C1 segment of cervical spinal cord (tissue), 14 donors: ENCODE measurements at places on chromosomes 3 and 15.

- DNase-seq = no peak
Measured at GRCh38 chr15:51048308-51048707, 46.4 kb downstream of the TNFAIP8L3 start.

DNA sequence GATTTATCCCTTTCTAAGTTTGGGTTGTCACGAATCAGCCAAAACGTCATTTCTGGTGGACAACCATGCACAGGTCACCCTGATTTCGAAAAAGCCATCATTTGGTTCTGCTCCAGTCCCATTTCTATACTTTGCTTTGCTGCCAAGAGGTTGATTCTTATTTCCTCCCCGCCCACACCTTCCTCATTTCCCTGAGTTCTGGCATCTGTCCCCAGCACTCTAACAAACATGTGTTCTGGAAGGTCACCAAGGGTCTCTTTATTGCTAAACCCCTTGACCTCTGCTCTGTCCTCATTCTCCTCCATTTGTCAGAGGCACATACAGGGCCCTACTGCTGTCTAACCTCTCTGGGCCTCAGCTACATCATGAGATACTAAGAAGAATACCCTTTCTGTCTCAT is 36.4 kb upstream of the PTPRG start:
- DNase-seq = no peak

DNA sequence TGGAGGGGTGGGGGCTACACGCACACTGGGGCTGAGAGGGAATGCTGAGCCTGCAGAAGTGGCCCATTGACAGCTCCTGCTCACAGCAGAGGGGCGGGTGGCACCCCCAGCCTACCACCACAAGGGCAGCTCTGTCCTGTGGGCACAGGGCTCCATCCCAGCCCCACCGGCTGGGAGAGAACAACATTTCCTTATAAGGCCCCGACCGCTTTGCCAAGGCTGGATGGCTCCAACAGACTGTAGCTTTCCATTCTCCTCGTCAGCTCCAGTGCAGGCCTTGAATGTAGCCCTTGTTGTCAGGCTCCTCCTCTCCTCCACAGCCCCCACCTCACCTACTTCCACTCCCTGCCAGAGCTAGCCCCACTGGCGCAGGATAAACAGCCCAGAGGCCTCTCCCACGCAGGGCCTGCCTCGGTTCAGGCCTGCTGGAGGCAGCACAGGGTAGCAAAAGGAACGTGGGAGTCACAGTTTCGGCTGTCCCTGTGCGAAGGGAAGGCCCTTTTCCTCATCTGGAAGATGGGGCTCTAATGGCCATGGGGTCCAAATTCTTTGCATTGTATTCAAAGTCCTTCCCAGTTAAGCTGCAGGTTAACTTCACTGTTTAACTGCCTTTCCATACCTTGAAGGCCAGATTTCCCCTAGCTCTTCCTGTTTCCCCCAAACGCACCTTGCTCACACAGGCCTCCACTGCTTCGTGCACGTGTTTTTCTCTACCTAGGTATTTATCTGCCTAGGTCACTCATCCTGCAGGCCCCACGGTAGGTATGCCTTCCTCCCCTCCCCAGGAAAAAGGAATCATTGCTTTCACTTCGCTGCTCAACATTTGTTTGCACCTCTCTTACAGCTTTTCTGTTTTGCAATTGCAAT is 101.6 kb upstream of the LPP start:
- peak; percentile 98 for DNase-seq

- no peak for DNase-seq
Measured at GRCh38 chr3:149604125-149604875, 53.5 kb downstream of the WWTR1 start.

- peak; percentile 70 for DNase-seq
Measured at GRCh38 chr15:82045179-82045891, 483 bp downstream of the MEX3B start.

GRCh38 chr3:115341208-115341607 is 194.1 kb upstream of the ZBTB20 start:
- no peak for DNase-seq

- no peak for DNase-seq
Measured at GRCh38 chr3:98972720-98973119, 71.2 kb upstream of the DCBLD2 start.

DNA sequence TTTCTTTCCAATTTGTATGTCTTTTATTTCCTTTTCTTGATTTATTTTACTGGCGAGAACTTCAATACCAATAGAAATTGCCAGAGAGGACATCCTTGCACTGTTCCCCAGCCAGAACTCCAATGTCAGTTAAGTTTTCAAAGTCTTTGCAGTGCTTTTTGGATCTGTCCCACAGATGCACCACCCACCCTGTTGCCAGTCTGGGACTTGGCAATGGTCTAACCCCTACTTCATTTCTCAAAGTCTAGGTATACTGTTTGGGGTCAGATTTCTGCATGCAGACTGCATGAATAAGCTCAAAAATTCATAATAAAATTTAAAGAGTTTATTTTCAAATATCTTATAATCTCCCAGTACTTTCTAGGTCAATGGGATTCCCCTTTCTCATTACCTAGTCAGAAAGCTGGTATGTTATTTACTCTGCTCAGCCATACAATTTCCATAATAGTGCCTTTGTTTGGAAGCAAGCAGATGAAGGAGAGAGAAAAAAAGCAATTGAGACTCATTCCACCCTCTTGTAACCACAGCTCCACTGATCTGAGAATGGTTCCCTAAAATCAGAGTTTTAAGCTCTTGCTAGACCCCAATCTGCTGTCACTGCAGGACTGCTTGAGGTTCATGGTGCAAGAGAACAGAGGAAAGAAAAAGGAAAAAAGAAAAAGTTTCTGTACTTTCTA is 125.9 kb upstream of the PLXND1 start:
- no peak for DNase-seq

GRCh38 chr3:105997800-105998526 is 129.2 kb upstream of the CBLB start:
- DNase-seq = no peak

- DNase-seq = no peak
Measured at GRCh38 chr3:81602781-81603180, 158.7 kb downstream of the GBE1 start.

- DNase-seq = no peak
Measured at GRCh38 chr3:195204360-195205163, 66.4 kb downstream of the XXYLT1 start.

- no peak for DNase-seq
Measured at GRCh38 chr3:58173029-58173668, 37.6 kb downstream of the DNASE1L3 start.

DNA sequence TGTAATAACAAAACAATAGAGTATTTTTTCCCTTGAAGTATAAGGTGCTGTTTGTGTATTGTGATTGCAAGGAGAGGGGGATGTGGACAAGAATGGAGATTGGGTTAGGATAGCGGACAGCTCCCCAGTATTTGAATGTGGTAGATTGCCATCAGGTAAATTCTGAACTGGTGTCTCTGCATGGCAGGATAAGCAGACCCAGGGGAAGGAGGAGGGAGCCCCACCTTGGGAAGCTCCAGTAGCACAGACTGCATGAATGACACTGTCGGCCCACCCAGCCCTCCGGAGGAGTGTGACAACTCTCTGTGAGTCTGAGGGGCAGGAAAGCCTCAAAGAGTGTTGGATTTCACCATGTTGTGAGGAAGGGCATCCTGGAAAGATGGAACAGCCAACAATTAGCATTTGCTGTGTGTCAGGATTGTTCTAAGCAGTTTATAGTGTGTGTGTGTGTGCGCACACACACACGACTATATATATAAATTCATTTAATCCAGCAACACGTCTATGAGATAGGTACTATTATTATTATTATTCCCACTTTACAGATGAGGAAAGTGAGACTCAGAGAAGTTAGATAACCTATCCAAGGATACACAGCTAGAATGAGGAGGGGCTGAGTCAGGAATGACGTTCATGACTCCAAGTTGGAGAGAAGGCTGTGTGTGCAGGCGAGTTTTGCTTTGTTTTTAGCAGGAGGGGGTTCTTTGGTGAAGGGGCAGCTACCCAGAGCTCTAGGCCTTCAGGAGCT is 63.4 kb upstream of the LCTL start:
- no peak for DNase-seq

DNA sequence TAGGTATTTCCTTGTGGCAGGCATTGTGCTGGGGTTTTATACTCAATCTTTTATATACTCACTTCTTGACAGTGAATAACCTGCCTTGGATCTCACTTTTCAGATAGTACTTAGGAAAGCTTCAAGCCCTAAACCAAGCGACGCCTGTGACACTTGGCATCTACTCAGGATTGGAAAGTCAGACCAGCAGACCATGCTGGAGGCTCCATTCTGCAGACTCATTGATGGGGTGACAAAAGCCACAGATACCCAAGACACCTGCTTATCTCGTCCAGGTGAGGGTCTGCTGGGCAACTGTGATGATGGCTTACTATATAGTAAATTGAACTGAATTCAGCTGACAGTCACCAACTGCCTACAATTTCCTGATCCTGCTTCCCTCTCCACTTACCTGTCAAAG is 79.4 kb upstream of the MRPS22 start:
- DNase-seq = no peak

DNA sequence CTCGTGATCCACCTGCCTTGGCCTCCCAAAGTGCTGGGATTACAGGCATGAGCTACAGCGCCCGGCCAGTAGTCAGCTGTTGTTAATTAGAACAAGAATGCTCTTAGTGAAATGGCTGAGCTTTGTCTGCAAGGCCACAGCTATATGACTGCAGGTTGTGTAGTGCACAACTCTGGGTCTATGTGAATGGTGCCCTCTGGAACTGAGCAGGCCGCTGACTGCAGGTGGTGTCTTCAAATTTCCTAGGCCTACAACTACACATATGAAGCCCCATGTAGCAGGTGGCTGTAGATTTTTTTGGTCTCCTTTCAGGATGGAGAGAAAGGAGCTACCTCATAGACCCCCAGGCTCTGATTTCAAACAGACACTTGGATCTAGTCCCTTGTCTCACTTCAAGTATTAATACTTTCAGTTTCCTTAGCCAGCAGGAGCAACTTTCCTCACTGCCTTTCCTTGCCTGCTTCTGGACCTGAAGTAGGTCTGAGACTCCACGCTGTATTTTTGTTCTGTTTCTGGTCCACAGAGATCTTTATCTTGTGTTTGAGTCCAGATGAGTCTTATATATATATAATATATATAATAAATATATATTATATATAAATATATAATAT is 86.9 kb downstream of the C3orf80 start:
- no peak for DNase-seq

DNA sequence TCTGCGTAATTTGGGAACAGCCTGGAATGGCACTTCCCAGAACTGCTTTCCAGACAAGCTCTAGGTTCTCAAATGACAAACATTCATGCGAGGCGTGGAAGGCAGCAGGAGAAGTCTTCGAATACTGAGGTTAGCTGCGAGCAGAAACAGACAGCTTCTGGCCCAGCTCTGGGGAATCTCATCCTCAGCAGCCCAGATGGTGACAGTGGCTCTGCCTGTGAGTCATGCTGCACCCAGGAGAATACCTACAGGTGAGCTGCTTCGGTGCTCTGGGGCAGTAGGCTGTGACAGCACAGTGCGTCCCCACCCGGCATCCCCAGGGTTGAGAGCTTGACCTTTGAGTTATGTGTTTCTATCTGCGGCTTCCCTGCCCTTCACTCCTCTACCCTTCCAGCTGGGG is 258.6 kb downstream of the KLF13 start:
- DNase-seq = no peak
